HEK293T (cell line): ENCODE measurements at places on chromosomes 3 and 15.

GRCh38 chr3:42078677-42079076 lies 12.5 kb upstream of the TRAK1 start:
- no peak for DNase-seq

DNA sequence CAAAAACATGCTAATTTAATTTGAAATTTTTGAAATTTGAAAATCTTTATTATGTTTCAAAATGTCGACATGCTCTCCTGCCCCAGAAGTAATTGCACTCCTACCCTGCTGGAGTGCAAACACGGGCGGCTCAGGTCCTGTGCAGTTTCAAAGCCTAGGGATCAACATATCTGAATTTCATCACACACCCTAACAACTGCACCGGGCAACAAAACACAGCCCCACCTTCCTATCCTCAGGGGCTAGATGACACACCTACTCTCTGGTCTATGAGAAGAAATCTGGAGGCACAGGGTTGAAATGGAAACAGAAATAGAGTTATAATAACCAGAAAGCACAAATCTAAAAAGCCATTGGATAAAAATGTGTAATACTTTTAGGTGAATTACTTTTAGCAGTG lies 61.4 kb downstream of the BFSP2 start:
- no peak for DNase-seq

GRCh38 chr3:111864821-111865656 lies 6.0 kb downstream of the PHLDB2 start:
- DNase-seq = no peak

GRCh38 chr15:63605816-63606215 lies 8.6 kb downstream of the FBXL22 start:
- DNase-seq = no peak

DNA sequence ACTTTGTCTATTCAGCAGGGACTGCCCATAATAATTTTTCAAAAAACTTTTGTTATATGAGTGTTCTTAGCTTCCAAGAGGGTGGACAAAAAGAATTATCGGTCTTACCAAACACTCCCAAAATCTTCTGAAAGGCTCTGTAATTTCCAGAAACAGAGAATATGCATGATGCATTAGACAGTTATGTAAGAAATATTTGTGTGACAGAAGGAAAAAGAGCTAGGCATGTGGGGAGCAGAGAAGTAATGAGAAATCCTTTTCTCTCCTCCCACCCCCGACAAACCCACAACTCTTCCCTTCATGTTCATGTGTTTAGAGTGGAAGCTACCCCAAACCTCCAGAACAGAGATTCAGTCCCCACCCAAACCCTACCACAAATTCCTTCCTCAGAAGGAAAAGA lies 86.8 kb downstream of the MYO5A start:
- DNase-seq = no peak

GRCh38 chr3:52130966-52131622 lies 23.1 kb downstream of the POC1A start:
- DNase-seq = no peak

DNA sequence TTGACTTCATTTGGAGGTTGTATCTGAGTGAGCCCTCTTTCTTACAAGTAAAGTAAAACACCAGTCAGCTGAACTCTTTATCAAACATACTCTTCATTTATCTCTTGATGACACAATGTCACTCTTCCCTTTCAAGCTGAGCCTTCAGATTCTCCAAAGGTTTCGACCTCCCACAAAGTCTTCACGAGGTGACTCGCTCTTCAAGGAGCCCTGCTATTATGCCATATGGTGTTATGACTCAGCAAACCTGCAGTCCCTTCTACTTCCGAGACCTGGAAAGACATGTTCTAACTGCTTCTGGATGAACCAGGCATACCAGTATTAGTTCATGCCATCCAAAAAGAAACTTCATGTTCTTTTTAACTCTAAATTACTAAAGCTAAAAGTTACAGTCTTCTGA lies 23.1 kb downstream of the AADAC start:
- DNase-seq = peak; percentile 10

- DNase-seq = no peak
Observed at GRCh38 chr15:42037656-42038055, 16.8 kb upstream of the PLA2G4E start.

DNA sequence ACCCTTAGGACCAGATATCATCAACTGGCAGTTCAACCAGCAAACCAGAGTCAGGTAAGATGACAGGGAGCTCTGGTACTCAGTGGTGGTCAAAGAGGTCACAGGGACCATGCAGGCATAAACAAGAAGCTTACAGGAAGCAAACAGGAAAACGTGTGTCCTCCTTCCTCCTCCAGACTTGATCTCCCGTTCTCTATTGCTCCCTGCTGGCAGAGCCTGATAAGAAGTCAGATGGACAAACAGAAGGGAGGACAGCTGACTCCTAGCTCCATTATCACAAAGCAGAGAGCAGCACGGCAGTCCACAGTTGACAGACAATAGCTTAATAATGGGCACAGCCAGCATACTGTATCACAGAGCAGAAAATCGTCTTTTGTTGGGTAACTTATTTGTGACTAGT lies 156.5 kb upstream of the SLC2A2 start:
- DNase-seq = no peak

DNA sequence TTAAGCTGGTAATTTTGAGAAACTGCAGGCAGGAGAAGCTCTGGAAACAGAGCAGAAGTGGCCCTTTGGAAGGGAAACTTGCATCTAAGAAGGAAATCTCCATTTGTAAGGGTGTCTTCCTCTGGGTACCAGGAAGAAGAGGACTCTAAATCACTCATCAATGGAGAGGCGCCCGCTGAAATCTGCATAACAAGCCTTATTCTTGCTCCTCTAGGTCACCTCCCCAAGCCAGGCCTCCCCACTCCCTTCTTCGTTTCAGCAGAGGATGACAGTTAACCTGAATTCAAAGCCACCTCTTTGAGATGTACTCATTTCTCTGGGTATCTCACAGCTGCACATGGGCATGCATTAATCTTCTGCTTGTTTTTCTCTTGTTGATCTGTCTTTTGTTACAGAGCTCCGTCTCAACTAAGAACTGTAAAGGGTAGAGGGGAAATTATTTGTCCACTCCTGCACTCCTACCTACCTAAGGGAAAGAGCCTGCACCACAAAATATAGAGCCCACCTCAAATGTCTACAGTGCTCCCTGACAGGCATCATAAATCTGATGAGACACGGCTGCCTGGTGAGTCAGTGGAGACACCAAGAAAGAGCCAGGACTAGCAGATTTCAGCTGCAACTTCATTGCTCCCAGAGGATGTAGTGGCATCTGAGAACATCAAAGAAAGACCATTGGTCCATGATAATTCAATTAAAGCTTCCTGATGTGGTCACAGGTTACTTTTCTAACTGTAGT lies 51.5 kb downstream of the GABRB3 start:
- no peak for DNase-seq

DNA sequence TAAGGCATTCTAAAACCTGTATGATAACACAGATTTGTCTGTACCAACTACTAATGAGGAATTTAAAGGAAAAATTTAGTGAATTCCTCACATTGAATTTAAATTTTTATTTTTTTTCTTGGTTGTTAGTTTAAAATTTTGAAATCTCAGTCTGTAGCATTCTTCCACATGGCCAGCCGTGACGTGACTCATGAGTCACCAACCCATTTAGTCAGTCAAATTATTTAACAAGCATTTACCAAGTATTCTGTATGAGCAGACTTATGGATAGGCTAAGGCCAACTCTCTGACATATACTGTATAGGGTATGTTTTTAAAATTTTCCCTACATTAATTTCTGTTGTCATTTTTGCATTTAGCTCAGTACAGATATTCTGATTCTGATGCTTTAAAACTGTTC lies 112.9 kb downstream of the CNTN4 start:
- DNase-seq = no peak

- DNase-seq = no peak
Observed at GRCh38 chr15:53974813-53975212, 3.4 kb upstream of the UNC13C start.

GRCh38 chr15:89019436-89019835 lies 68.8 kb upstream of the ABHD2 start:
- DNase-seq = no peak

- DNase-seq = no peak
Observed at GRCh38 chr3:25916321-25916720, 126.4 kb downstream of the OXSM start.

DNA sequence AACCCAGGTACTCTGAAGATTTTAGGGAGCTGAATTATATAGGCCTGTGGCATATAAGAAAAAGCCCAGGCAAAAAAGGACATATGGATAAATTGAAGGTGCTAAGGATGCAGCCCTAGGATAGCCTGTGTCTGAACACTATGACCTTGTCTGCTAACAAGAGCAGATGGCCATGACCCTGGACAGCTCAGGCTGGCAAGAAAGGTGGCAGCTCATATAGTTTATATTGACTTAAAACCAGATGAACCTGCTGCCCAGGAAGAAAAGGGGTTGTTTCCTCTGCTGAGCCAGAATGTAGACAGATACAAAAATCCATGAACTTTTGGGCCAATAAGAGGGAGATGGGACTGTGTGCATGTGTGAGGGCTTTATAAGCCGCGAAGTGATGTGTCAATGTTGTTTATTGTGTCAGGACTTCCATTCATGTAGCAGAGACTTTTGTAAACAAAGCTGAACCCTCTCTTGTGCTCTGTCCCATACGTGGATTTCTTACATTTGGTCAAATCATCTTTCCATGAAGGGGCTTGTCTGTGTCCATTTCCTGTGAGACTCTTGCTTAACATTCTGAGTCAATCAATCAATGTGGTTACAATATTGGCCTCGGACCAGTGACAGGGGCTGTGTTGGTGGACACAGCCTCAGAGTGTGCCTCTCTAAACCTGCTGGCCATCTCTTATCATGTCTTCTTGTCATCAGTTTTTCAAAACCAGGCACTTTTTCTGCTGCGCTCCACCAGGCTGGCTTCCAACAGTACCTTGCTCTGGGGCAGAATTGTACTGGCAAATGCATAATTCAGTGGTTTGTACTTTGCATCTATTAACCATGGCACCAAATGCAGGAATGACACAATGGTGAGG lies 321.2 kb downstream of the WDR72 start:
- DNase-seq = no peak

DNA sequence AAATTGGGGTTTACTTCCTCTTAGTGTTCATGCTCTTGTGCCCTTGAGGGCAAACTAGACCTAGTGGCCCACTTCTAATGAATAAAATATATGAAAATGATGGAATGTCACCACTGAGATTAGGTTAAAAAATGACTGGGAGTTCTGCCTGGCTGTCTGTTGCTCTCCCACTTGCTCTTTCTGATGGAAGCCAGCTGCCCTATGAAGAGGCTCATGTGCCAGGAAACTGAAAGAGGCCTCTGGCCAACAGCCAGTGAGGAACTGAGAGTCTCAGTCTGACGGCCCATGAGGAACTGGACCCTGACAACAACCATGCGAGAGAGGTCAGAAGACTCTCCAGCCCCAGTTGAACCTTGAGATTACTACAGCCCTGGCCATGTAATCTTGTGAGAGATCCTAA lies 107.1 kb upstream of the FHIT start:
- DNase-seq = no peak

GRCh38 chr3:148914936-148915690 lies 50.0 kb downstream of the CPA3 start:
- no peak for DNase-seq

GRCh38 chr3:123449102-123449996 lies 459 bp upstream of the ADCY5 start:
- DNase-seq = peak; percentile 65

- no peak for DNase-seq
Observed at GRCh38 chr3:195268576-195269309, 2.2 kb downstream of the XXYLT1 start.

GRCh38 chr15:31516440-31516839 lies 189.8 kb downstream of the KLF13 start:
- no peak for DNase-seq

GRCh38 chr3:86788371-86788770 lies 202.6 kb downstream of the VGLL3 start:
- DNase-seq = no peak

DNA sequence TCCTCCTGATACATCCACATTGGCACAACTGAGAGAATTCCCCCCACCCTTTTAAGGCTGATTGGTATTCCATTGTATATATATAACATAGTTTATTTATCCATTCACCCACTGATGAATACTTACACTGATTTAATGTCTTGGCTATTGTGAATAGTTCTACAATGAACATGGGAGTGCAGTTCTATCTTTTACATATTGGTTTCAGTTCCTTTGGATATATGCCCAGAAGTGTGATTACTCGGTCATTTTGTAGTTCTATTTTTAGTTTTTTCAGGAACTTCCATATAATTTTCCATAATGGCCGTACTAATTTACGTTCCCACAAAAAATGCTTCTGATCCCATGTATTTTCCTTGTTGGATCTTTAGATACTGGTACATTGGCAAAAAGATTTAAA lies 135.3 kb downstream of the FMN1 start:
- no peak for DNase-seq

GRCh38 chr3:149534671-149535332 lies 60.3 kb downstream of the TM4SF4 start:
- DNase-seq = no peak

DNA sequence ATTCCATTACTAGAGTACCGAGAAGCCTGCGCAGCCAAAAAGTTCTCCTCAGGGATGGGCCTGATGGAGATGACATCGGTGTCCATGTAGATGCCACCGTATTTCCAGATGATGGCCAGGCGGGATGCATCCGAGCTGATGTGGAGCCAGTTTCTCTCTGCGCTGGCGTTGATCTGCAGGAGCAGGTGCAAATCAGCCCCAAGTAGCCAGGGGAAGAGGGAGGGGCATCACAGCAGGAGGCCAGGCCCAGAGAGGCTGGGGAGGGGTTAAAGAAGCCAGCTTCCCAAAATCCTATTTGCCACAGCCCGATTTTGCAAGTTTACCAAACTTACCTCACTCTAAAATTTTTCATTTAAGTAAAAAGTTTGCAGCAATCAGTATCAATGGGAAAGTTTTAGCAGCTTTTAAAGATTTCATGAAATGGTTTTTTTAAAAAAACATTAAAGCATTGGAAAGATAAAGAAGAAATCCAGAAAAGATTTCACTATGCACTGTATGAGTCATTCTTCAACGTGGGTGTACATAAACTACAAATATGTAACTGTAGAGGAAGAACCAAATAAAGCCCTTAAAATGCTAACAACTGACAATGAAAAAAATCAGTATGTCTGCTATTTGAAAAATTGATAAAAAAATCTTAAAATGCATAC lies 7.4 kb downstream of the A4GNT start:
- DNase-seq = no peak

DNA sequence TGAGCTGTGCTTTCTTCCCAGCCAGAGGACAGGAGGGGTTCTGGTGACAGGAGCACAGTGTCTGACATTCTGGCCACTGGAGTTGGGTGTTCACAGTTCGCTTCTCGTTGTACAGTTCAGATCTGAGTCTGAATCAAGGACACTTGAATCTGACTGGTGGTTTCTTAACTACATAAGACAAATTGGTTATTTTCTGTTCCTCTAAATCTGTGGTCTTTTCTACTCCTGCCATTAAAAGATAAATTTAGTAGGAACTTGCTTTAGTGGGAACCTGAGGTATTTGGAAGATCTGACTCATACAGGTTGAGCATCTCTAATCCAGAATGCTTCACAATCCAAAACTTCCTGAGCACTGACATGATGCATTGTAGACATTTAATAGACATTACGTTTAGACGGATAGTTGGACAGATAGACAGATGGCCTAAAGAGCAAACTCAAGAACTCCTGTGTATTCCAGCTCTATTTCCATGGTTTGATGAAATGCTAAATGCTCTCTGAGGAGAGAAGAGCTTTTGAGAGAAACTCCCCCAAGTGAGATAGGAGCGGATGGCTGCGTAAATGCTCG lies 71.0 kb downstream of the CCK start:
- DNase-seq = no peak

GRCh38 chr3:139122612-139123011 lies 77.9 kb upstream of the PRR23C start:
- no peak for DNase-seq
